ENCODE measurements at places on chromosomes 3 and 15. TPM values are rescaled to one million over a fixed set of nuclear protein-coding genes. Genes with fewer than 3 reads are reported as not detected.
A peak's percentile ranks its signal among the peaks of the same experiment; 100 is the strongest.

LTK gene
- not detected for total RNA-seq

MORC1 gene
- total RNA-seq = not detected

ERICH6 gene
- total RNA-seq = not detected

GRCh38 chr3:73326396-73326795 lies 264.9 kb downstream of the EBLN2 start:
- DNase-seq = no peak

GRCh38 chr3:3101660-3102458 lies 8.3 kb downstream of the IL5RA start:
- DNase-seq = no peak

GRCh38 chr3:32335365-32336112 lies 56.1 kb upstream of the CMTM7 start:
- no peak for DNase-seq

GRCh38 chr3:116848248-116848829 lies 138.8 kb downstream of the TUSC7 start:
- DNase-seq = no peak

TMEM207 gene
- total RNA-seq = not detected

LSMEM2 gene
- not detected for total RNA-seq

- DNase-seq = peak; percentile 82
These were observed 11.8 kb downstream of the ANAPC13 start for GRCh38 chr3:134473868-134474546.

- DNase-seq = no peak
These were observed 713.1 kb upstream of the CFAP20DC start for GRCh38 chr3:59762941-59763340.

USP4 gene
- total RNA-seq = 54.6 TPM

- no peak for DNase-seq
These were observed 256.0 kb upstream of the ZPLD1 start for GRCh38 chr3:102178817-102179216.

DNA sequence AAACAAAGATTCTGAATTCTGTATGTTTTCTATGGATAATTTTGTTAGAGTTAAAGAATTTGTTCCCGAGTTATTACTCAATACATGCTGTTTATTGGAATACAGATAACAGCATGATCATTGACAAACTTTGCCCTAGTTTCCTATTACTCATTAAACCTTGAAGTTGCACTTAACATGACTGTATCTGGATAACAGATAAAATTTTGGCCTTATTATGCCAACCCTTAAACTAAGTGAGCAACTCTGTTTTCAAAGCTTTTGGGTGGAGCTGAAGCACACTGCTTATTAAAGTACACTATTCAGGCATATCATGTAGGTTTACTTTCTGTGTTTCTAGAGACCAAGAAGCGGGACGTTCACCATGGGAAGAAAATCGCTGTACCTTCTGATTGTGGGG lies at the start of gene AADAC:
AADAC (plus strand) TSS at position 318 of the 400 bp plus-strand sequence; CDS start at position 365, 47 bp downstream.
- DNase-seq = no peak

FOXB1 gene
- total RNA-seq = not detected

ST6GAL1 gene
- total RNA-seq = 21.8 TPM

GRCh38 chr15:40367371-40367685 lies 9.3 kb downstream of the DISP2 start:
- no peak for DNase-seq

HDDC3 gene
- 10.5 TPM for total RNA-seq

NR2F2 gene
- total RNA-seq = 3.2 TPM

DNA sequence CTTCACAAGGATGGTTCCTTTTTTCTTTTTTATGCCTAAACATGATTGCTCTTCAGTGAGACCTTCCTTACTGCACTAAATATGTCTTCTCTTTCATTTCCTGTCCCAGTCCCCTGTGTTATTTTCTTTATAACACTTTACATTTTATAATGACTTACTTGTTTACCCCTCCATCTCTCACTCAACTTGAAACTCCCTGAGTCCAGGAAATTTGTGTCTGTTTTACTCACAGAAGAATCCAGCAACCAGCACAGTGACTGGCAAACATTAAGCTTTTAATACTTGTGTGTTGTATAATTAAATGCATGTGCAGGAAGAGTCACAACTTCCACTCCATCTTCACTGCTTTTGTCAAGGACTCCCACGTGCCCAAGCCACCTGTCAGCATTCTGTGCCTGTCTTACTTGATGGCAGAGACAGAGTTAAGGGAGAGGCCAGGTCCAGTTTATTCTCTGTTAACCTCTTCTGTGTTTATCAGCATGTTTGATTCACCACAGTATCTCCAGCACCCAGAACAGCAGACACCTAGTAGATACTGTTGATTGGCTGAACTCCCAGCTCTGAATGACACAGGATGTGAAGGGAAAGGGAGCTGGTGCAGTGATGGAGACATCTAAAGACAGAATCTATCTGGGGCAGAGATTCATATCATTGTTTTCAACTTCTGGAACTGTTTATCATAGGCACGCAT lies 42.8 kb downstream of the SSR3 start:
- DNase-seq = no peak

PRR23C gene
- total RNA-seq = not detected

- no peak for DNase-seq
These were observed 109.8 kb downstream of the EPHA3 start for GRCh38 chr3:89217148-89217685.

- peak; percentile 62 for DNase-seq
These were observed 2.9 kb upstream of the RAP2B start for GRCh38 chr3:153158961-153159735.

DNA sequence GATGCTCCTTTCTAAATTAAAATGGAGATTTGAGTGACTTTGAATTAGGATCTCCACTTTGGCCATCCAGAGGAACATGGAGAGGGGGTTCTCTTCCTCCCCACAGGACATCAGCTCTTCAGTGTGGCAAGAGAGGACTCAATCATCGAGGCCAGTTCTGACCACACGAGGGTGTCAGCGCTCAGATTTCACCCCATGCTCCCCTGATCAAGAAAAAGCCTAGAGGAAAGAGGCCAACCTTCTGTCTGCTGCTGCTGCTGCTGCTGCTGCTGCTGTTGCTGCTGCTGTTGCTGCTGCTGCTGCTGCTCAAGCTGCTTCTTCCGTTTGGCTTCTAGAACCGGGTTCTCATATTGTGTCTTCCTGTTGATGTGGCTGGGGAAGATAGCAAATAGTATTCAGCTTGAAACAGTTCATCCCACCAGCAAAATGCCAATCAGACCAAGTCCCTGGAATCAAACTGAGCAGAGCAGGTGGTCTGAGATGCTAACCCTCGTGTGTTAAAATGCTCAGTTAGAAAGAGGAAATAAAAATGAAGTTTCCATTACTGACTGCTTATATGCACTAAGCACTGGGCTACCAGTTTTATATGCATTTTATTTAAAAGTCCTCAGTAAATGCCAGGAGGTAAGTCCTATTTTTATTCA lies 599.0 kb downstream of the MAGI1 start:
- peak; percentile 39 for DNase-seq

COL8A1 gene
- 73.2 TPM for total RNA-seq

DNA sequence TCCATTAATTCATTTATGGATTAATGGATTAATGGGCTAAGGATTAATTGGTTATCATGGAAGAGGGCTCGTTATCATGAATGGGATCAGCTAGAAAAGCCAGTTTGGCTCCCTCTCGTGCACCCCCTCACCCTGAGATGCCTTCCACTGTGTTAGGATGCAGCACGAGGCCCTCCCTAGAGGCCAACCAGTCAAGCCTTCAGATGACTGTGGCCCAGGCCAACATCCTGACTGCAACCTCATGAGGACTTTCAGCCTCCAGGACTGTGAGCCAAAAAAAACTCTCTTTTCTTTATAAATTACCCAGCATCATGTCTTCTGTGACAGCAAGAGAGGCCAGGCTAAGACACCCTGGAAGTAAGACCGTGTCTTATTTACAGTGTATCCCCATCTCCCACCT lies 9.0 kb downstream of the EFCAB12 start:
- DNase-seq = no peak

DNA sequence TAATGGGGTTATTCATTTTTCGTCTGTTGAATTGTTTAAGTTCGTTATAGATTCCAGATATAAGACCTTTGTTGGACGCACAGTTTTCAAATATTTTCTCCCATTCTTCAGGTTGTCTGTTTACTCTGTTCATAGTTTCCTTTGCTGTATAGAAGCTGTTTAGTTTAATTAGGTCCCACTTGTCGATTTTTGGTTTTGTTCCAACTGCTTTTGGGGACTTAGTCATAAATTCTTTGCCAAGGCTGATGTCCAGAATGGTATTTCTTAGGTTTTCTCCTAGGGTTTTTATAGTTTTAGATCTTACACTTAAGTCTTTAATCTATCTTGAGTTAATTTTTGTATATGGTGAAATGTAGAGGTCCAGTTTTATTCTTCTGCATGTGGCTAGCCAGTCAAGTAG lies 58.9 kb upstream of the ZNF280D start:
- DNase-seq = no peak

- DNase-seq = no peak
These were observed 123.2 kb downstream of the MFSD1 start for GRCh38 chr3:158925021-158925420.

DNA sequence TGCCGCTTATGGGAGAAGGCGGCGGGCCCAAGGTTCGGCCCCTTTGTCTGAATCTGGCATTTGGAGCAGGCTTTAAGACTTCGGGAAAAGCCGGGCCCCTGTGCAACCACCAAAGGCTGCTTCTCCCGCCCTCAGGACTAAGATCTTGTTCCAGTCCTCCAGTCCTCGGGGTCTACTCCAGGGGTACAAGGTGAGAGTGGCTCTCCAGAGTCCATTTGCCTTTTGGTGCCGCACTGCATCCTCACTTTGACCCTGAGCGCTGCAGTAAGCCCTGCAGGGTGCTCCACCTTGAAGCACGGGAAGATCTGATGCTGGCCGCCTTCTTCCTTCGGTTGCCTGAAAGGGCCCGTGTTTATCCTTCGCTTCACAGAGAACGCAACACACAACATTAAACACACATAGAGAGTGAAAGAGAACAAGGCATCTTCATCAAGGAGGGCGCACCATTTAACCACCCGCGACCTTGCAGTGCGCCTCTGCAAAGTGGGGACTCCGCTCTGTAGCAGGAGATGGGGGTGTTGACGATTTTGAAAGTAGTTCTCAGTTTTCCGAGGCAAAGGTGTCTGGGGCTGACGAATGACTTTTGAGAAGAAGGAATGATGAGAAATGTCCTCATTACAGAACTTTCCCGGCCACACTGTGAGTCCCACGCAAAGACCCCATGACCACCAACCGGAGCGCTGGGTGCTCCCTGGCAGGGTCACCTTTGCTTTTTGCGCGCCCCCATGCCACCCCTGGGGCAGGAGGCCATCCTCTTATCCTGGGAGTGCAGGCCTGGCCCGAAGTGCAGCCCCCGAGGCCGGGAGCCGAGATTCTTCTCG lies 1.0 kb downstream of the PIGZ start:
- DNase-seq = no peak

CPA3 gene
- not detected for total RNA-seq

DNA sequence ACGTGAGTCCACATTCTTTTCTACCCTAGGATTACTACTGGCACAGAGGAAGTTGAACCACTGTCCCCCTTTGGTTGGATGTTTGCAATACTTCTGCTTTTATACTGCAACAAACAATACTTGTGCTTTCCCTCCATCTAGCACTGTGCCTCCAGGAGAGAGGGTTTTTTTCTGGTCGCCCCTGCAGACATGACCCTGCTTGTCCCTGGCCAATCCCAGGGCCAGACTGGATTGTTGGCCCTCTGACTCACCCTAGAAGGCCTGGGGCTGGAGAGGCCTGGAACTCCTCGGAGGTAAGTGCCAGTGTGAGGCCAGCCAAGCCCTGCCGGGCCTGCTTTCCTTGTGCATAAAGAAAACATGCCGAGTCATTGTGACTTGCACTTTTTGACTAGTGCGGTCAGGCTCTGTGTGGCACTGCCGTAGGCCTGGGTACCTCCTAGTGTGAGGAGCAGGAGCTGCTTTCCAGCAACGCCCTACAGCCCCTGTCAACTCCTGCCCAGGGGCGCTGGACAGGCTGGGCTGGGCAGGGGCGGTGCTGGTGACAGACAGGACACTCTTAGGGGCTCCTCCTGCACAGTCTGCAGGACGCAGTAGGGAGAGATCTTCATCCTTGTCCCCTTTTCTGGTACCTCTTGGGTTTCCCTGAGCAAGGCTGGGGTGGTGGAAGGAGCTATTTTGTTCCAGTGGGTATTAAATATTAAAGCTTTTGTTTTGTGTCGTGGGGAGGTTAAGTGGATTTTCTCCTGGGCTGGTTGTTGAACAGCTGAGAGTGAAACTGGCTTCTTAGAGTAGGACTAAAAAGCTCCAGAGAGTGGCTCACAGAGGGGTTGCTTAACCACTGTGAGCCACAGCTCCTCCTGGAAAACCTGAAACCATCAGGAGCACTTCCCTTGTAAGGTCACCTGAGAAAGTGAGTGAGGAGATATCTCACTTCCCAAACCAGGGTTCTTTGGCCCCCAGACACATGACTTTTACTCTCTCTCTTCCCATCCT lies 14.4 kb upstream of the TKT start:
- peak; percentile 100 for DNase-seq

- DNase-seq = no peak
These were observed 34.7 kb downstream of the MAP3K13 start for GRCh38 chr3:185397676-185398075.

ZMAT3 gene
- 36.4 TPM for total RNA-seq

DNA sequence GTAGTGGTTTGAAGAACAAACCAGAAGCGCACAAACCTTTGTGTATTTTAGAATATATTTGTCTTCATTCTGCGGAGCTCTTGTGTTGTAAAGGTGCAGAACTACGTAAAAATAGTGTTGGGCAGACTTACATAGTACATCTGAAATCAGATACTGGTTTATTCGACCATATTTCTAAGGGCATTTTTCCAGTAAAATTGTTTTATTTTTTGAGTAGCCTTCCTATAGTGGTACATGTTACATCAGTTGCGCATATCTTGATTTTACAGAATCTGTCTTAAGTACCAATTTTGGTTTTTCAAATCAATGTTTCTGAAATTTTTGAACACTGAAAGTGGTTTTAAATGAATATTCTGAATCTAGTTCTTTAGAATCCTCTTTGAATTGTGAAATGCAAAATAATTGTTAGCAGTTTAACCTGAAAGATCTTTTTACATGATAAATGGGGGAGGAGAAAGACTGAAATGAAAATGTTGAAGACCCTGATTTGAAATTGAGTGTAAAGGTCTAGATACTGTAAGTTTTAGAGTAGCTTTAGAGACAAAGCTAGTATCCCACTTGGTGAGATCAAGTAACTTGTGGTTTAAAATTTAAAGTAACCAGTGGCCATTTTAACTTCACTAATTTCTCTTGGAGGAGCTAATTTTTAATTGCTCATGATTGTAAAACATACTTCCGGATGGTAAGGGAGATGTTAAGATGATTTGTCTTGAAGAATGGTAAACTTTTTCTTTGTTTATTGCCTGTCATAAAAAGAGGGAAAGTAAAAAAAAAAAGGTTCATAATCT lies 15.5 kb upstream of the CHD2 start:
- DNase-seq = peak; percentile 43

SLC41A3 gene
- total RNA-seq = 42.3 TPM

PPM1L gene
- total RNA-seq = 0.96 TPM

REC114 gene
- total RNA-seq = not detected

TRIM42 gene
- total RNA-seq = not detected

DNA sequence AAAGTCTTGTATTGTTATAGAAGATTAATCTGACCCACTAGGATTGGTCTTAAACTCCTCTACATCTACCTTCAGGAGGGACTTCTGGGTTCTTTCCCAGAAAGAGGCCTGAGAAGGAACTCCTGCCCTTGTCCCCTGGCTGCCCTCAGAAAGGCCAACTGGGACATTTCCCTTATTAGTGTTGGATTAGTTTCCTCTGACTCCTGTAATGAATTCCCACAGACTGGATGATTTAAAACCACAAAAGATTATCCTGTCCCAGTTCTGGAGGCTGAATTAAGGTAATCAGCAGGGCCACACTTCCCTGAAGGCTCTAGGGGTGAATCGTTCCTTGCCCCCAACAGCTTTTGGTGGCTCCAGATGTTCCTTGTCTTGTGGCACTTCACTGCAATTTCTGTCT lies 102.8 kb upstream of the NMNAT3 start:
- DNase-seq = no peak
